T-cell (primary cell): ENCODE measurements at places on chromosomes 2 and 18.

- no peak overlapping the region for H3K27ac ChIP-seq
- no peak for DNase-seq
- no peaks in the 10 kb centered on the region for H3K27me3 ChIP-seq
- H3K36me3 ChIP-seq: peaks cover 6% of the 10 kb centered on the region
- H3K4me3 ChIP-seq: no peak overlapping the region
- peaks cover 3% of the 10 kb centered on the region for H3K4me1 ChIP-seq
These were observed 7.7 kb upstream of the SP100 start for GRCh38 chr2:230408244-230408842.

DNA sequence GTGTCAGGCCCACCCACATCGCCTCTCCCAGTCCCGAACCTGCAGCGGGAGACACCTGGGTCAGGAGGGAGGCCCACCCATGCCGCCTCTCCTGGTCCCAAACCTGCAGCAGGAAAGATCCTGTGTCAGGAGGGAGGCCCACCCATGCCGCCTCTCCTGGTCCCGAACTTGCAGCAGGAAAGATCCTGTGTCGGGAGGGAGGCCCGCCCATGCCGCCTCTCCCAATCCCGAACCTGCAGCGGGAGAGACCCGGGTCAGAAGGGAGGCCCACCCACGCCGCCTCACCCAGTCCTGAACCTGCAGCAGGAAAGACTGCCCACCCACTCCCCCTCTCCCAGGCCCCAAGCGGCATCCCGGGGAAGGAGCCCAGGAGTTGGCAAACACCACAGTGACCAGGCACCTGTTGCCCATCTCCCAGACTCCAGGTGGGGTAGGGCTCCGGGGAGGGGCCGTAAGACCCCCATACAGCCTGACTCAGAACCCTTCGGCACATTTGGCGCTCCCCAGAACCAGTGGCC is 7.8 kb downstream of the SLC66A2 start:
- peaks cover 13% of the 10 kb centered on the region for H3K36me3 ChIP-seq
- no peaks in the 10 kb centered on the region for H3K27me3 ChIP-seq
- H3K4me3 ChIP-seq: no peak overlapping the region

DNA sequence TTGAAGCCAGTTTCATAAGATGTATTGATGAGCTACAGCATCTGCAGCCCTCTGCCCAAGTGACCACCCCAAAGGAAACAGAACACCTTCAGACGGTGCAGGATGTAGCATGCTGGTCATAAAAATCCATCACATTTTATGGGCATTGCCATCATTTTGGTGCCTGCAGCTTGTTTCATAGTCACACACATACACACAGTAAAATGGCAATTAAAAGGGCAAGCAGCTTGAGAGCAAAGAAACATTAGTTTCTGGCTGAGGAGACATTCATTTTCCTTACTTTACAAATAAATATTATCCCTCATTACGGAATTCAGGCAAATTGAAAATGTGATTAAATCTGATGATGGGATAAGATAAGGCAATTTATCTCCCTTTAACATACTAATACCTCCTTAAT is 13.4 kb downstream of the MYO5B start:
- no peaks in the 10 kb centered on the region for H3K4me1 ChIP-seq
- H3K4me3 ChIP-seq: no peak overlapping the region
- no peaks in the 10 kb centered on the region for H3K36me3 ChIP-seq
- no peak overlapping the region for H3K27ac ChIP-seq

- no peaks in the 10 kb centered on the region for H3K36me3 ChIP-seq
- no peak overlapping the region for H3K27ac ChIP-seq
- no peak for DNase-seq
- no peaks in the 10 kb centered on the region for H3K4me1 ChIP-seq
- peaks cover 4% of the 10 kb centered on the region for H3K27me3 ChIP-seq
These were observed 100.2 kb upstream of the CDC42EP3 start for GRCh38 chr2:37771600-37772088.

DNA sequence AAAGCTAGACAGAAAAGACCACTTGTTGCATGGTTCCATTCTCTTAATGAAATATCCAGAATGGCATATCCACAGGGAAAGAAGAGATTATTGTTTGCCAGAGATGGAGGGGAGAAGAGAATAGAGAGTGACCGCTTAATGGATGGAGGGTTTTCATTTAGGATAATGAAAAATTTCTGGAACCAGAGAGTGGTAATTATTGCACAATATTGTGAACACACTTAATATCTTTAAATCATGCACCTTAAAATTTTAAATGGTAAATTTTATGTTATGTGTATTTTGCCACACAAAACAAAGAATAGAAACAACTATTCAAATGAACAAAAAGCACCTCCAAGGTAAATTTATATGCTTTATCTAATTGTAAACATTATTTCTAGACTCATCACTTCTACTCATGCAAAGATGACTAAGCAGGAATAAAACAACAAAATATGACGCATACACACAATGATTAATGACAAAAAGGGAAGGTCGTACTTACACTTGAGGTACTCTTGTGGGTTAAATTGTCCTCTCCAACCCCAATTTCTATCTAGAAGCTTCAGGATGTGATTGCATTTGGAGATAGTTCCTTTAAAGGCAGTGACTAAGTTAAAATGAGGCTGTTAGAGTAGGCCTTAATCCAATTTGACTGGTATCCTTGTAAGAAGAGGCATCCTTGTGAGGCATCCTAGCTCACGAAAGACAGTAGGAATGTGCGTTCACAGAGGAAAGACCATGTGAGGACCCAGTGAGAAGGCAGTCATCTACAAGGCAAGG is 18.7 kb upstream of the DHRS9 start:
- no peaks in the 10 kb centered on the region for H3K36me3 ChIP-seq
- no peaks in the 10 kb centered on the region for H3K4me1 ChIP-seq

- no peak overlapping the region for H3K27ac ChIP-seq
- H3K36me3 ChIP-seq: peaks cover 4% of the 10 kb centered on the region
- DNase-seq: no peak
- H3K27me3 ChIP-seq: no peaks in the 10 kb centered on the region
- H3K4me1 ChIP-seq: no peaks in the 10 kb centered on the region
These were observed 63.8 kb downstream of the STRN start for GRCh38 chr2:36902385-36903120.

GRCh38 chr2:96565111-96565510 is 28.6 kb downstream of the ARID5A start:
- H3K36me3 ChIP-seq: no peaks in the 10 kb centered on the region
- H3K27me3 ChIP-seq: no peaks in the 10 kb centered on the region
- DNase-seq: no peak
- H3K27ac ChIP-seq: no peak overlapping the region

- no peaks in the 10 kb centered on the region for H3K4me1 ChIP-seq
- H3K4me3 ChIP-seq: no peak overlapping the region
- no peak for DNase-seq
- H3K27ac ChIP-seq: no peak overlapping the region
- no peaks in the 10 kb centered on the region for H3K36me3 ChIP-seq
- H3K27me3 ChIP-seq: no peaks in the 10 kb centered on the region
These were observed 54.8 kb downstream of the RAPGEF4 start for GRCh38 chr2:172790404-172790803.

- no peak for DNase-seq
- H3K4me1 ChIP-seq: peaks cover 21% of the 10 kb centered on the region
- H3K36me3 ChIP-seq: no peaks in the 10 kb centered on the region
- peak overlapping the region; percentile 57 for H3K27ac ChIP-seq
- no peak overlapping the region for H3K4me3 ChIP-seq
- H3K27me3 ChIP-seq: no peaks in the 10 kb centered on the region
These were observed 355.9 kb upstream of the HNRNPA3 start for GRCh38 chr2:176856683-176857082.

DNA sequence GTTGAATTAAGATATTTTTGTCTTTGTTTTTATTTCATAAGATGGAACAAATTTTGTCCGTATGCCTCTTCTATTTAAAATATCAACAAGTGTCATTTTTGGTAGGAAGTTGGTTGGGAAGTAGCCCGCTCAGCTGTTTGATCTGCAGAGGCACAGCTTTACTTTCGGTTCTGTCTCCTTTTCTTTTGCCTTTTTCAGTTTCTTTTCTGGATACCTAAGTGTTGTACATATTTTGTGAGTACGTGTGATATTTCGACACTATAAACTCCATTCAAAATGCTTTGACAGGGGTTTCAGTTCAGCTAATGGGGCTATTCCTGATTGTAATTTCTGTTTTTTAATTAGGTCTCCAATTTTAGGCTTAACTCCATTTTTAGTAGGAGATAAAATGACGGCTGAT is 1785.0 kb upstream of the LRRTM1 start:
- H3K4me3 ChIP-seq: no peak overlapping the region
- no peak for DNase-seq
- H3K27ac ChIP-seq: no peak overlapping the region
- no peaks in the 10 kb centered on the region for H3K27me3 ChIP-seq
- H3K4me1 ChIP-seq: no peaks in the 10 kb centered on the region

GRCh38 chr2:184155791-184156190 is 442.5 kb upstream of the ZNF804A start:
- no peaks in the 10 kb centered on the region for H3K4me1 ChIP-seq
- H3K4me3 ChIP-seq: no peak overlapping the region
- H3K36me3 ChIP-seq: no peaks in the 10 kb centered on the region
- DNase-seq: no peak
- H3K27ac ChIP-seq: no peak overlapping the region
- H3K27me3 ChIP-seq: no peaks in the 10 kb centered on the region

GRCh38 chr2:20015482-20016083 is 3.1 kb upstream of the MATN3 start:
- no peak overlapping the region for H3K4me3 ChIP-seq
- DNase-seq: no peak
- H3K36me3 ChIP-seq: no peaks in the 10 kb centered on the region
- no peak overlapping the region for H3K27ac ChIP-seq
- H3K4me1 ChIP-seq: peaks cover 4% of the 10 kb centered on the region

GRCh38 chr2:146124741-146125140 is 1604.8 kb upstream of the ZEB2 start:
- H3K27ac ChIP-seq: no peak overlapping the region
- no peaks in the 10 kb centered on the region for H3K27me3 ChIP-seq
- H3K4me3 ChIP-seq: no peak overlapping the region
- no peak for DNase-seq
